Skeletal muscle tissue (tissue), 5 donors: ENCODE measurements at places on chromosomes 16 and 17. TPM values are rescaled to one million over a fixed set of nuclear protein-coding genes. Genes with fewer than 3 reads are reported as not detected.

Gene METRNL
- 31.3 TPM for total RNA-seq

Gene GRAPL
- total RNA-seq = 0.52 TPM

Gene CHP2
- not detected for total RNA-seq

Gene RDM1
- not detected for total RNA-seq

Gene GAS2L2
- total RNA-seq = not detected

Gene HSPB9
- total RNA-seq = not detected

Gene CD79B
- total RNA-seq = 2.1 TPM

Gene CA7
- total RNA-seq = not detected

Gene C17orf100
- total RNA-seq = not detected

Gene TEX19
- 0.52 TPM for total RNA-seq
